ENCODE measurements at places on chromosomes 2 and 18. TPM values are rescaled to one million over a fixed set of nuclear protein-coding genes. Genes with fewer than 3 reads are reported as not detected.

TCF4 gene
- 77.4 TPM for total RNA-seq

STPG4 gene
- total RNA-seq: not detected

FOXI3 gene
- not detected for total RNA-seq

WDPCP gene
- total RNA-seq: 13.9 TPM

AFG3L2 gene
- 62.5 TPM for total RNA-seq

GAL3ST2 gene
- total RNA-seq: 0.44 TPM

MOGAT1 gene
- 0.47 TPM for total RNA-seq

AKAIN1 gene
- total RNA-seq: not detected

ANKRD30B gene
- not detected for total RNA-seq

REG1A gene
- not detected for total RNA-seq

LRRTM1 gene
- total RNA-seq: 0.18 TPM

KIF3C gene
- 3.0 TPM for total RNA-seq

ABCA12 gene
- not detected for total RNA-seq

REEP1 gene
- total RNA-seq: 15.7 TPM

SERPINB11 gene
- not detected for total RNA-seq

UGT1A7 gene
- not detected for total RNA-seq

ERFE gene
- not detected for total RNA-seq

CHRND gene
- 0.35 TPM for total RNA-seq

CDK15 gene
- total RNA-seq: 1.0 TPM

NAPG gene
- 38.3 TPM for total RNA-seq

ZNF521 gene
- 34.4 TPM for total RNA-seq

RNF144A gene
- total RNA-seq: 4.4 TPM

IL1R1 gene
- 124 TPM for total RNA-seq

CHN1 gene
- 9.4 TPM for total RNA-seq

LRATD1 gene
- 2.9 TPM for total RNA-seq

COLEC11 gene
- 3.3 TPM for total RNA-seq

AGAP1 gene
- 23.9 TPM for total RNA-seq

IL37 gene
- not detected for total RNA-seq
